Spleen (tissue), 13 donors: ENCODE measurements at places on chromosomes 1 and 21.

GRCh38 chr1:153367090-153367489 lies 8.3 kb downstream of the S100A12 start:
- peak; percentile 7 for DNase-seq

DNA sequence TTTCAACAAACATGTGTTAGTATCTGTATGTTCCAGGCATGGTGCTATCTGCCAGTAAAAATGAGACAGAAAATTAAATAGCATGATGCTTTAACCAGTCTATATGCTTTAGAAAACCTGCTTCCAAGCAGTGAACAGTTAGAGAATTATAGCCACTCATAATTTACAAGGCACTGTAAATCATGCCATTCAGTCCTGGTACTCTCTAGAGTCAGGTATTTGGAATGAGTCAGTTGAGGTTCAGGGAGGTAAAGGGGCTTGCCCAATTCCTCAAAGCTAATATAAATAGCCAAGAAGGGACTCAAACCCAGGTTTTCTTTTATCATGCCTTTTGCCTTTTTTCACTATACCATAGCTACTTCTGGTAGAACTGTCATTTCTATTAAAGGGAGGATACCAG lies 184.4 kb downstream of the NFIA start:
- DNase-seq = no peak

GRCh38 chr1:246932366-246932700 lies 585 bp upstream of the AHCTF1 start:
- DNase-seq = no peak

DNA sequence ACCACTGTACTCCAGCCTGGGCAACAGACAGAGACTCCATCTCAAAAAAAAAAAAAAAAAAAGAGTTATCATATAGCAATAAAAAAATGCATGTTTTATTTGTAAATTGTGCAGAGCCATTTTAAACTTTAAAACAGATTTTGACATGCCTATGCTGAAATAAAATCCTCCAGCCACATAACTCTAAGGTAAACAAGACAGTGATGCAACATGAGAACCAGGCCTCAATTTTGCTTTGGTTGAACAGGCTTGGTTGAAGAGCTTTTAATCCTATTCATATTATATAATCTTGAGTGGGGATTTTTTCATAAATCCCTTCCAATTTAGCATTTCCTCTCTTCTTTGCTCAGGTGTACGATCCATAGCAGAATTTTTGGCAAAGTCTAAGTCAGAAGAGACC lies 26.1 kb downstream of the ARMH1 start:
- DNase-seq = no peak

DNA sequence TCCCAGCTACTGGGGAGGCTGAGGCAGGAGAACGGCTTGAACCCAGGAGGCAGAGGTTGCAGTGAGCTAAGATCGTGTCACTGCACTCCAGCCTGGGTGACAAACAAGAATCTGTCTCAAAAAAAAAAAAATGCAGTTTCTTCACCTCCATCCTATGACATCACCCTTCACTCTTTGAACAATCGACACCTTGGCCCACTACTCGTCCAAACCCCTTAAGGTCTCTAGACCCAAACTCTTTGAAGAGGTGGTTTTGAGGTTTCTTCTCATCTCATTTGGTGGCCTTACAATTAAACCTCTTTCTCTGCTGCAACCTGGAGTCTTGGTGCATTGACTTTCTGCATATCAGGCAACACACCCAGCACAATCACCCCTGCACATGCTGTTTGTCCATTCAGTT lies 86.1 kb downstream of the SLC16A1 start:
- DNase-seq = no peak

DNA sequence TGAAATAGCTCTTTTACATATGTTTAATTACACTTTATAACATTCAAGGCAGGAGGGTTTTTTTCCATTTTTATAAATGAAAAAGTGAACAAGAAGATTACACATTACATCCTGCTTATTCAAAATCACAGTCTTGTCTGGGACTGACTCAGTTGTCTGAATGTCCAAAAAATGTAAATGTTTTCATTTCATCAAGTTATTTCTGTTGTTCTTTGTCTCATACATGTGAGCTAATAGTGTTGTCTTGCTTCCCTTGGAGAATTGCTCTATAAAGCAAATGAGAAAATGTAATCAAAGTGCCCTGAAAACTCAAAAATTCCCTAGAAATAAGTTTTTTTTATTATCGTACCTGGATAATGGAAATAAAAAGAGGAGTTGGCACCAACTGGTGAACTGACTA lies 242.9 kb downstream of the GRIK1 start:
- DNase-seq = no peak

DNA sequence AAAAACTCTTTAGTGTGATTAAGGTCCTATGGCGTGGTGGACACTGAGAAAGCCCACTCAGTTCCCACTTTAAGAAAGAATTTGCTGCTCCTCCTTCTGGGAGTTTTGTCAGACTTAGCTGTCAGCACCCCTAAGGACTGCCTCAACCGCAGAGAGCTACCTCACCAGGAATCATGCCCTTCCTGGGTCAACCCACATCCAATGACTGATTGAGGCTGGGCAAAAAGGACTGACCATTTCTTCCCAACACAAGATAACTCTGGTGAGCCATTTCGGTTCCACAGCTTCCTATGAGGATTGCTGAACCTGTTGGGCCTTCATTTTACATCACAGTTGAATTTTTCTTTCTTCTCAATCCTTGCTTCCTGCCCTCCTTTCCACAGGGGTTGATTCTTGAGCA lies 197.9 kb downstream of the NCAM2 start:
- no peak for DNase-seq

- DNase-seq = no peak
Observed at GRCh38 chr1:192929597-192929996, 120.8 kb downstream of the RGS2 start.

DNA sequence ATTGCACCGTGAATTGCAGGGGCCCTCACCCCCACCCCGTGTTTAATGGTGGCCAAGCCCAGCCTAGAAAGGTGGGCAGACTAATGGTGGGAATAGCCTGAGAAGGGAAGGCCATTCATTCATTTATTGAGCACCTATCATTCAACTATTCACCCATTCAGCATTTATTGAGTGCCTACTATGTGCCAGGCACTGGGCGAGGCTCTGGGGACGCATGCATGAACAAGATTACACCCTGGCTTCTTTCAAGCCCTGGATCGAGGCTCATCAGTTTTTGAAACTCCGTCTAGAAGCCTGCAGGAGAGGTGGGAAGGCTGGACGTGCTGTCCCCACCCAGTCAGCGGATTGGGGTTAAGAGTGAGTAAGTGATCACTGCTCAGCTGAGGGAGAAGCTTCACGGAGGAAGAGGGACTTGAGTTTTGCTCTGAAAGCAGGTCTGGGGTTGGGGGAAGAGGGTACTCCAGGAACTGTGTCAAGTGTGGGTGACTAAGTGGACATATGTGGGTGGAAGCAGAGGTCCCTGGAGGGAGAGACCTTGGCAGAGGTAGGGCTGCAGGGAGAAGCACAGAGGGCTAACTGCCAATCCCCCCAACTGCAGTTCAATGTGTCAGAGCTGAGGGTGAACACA lies 35.6 kb downstream of the MEF2D start:
- no peak for DNase-seq

GRCh38 chr1:33875862-33876261 lies 12.0 kb downstream of the HMGB4 start:
- DNase-seq = no peak

GRCh38 chr1:44016041-44016889 lies 15.0 kb downstream of the SLC6A9 start:
- DNase-seq = no peak

DNA sequence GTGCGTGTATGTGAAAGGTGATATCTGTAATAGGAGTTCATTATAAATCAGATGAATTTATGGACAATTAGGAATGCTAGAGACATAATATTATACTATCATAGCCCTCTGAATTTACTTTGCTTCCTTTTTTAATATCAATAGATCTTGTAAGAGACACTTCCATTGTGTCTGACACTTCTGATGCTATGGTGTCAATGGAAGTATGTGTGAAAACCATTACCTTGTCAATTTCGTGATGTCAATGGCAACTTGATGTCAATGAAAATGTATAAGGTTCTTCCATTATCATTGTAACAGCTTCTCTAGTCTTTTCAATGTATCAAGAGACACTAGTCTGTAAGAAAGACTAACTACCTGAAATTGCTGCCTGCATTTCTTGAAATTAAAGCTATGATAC lies 296.8 kb upstream of the DPYD start:
- DNase-seq = no peak
